ENCODE measurements at places on chromosomes 13 and 19. TPM values are rescaled to one million over a fixed set of nuclear protein-coding genes. Genes with fewer than 3 reads are reported as not detected.

The CYP2A6 gene
- total RNA-seq, result 1.1 TPM

DNA sequence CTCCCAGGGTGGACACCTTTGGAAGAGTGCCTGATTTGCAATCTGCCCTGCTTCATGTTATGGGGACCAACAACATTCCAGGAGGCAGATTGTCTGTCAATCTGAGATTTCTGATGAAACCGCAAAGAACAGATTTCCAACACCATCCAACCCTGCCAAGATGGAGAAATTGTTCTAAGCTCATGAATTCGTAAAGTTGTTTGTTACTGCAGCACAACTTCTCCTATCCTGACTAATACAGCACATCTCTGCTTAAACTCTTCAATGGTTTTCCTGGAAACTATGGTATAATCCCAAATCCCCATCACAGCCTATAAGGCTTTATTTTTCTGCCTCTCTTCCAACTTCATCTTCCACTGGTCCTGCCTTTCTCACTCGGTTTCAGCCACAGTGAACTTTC, 210.3 kb upstream of the TSHZ3 start:
- no peak for DNase-seq

DNA sequence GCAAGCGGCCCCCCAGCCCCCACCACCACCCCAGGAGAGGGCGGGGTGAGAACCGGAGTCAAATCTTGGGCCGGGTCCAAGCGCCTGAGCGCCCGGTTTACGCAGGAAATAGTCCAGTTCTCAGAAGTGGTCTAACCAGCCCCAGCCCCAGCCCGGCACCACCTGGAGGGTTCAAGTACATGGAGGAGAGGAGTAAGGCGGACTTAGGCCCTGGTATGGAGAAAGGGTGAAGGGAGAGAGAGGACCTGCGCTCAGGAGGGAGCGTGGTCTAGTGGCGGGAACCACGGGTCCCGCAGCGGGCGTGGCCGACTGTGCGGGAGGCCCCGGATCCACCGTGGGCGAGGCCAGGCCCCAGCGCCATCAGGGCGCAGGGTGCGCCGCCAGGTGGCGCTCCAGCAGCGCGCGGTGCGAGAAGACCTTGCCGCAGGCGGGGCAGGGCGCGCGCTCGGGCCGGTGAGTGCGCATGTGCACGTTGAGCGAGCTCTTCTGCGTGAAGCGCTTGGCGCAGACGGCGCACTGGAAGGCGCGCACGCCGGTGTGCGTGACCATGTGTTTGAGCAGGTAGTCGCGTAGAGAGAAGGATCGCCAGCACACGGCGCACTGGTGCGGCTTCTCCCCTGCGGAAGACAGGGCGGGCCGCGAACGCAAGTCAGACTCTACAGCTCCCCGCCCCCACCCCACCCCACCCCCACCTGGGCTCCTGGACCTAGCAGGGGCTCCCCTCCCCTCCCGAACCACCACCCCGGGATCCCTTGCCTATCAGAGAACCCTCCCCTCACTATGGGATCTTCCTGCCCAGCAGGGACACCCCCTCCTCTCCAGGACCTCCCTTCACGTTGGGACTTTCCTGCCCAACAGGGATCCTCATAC, 2.1 kb upstream of the SLC27A5 start:
- DNase-seq, result peak; percentile 80

- no peak for DNase-seq
Measured at GRCh38 chr13:30204564-30204963, 102.8 kb downstream of the KATNAL1 start.

DNA sequence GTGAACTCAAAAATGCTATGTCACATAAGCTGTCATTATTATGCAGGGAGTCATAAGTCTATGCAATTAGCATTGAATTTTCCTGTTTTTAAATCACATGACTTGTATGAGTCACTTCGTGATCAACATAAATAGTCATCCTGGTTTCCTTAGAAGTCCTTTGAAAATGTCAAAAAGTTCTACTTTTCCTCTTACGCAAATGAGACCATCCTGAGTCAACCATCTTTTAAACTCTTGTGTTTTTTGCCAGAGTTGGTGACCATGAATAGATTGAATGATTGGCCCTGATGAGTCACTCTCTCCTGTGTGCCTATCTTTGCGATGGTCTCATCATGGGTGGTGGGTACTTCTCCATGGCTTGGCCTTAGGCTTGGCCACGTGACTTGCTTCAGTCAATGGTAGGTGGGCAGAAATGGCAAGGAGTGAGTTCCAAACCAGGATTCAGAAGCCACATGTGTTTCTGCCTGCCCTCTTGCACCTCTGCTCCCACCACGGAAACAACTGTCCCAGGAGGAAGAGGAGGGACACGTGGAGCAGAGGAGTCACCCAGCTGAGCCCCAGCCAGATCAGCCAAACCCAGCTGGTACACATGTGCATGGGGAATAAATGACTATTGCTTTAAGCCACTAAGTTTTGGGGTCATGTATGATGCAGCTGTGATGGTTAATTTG, 123.5 kb upstream of the CACNA1A start:
- no peak for DNase-seq

GRCh38 chr19:33280351-33280921, 21.9 kb downstream of the CEBPA start:
- DNase-seq, result no peak
